NCI-H526 treated with DMSO at 0.1 percent for 48 hours (cell line): ENCODE measurements at places on chromosomes 3 and 15.

DNA sequence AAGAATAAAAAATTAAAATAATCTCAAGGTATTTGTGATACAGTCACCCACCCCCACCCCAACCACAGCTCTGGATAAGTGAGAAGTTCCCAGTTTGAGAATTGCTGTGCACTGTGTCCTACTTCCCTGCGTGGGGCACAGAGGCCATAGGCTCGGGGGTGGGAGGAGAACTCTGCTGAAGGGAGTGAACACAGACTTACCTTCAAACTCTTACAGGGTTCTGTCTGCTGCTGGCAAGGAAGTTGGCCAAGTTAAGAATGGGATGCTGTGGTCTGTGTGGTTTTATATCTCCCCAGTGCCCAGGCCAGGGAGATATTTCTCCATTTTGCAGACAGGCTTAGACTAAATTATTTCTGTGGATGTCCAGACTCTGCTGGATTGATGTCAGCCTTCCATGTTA lies 37.6 kb downstream of the SPTSSB start:
- no peak for DNase-seq

DNA sequence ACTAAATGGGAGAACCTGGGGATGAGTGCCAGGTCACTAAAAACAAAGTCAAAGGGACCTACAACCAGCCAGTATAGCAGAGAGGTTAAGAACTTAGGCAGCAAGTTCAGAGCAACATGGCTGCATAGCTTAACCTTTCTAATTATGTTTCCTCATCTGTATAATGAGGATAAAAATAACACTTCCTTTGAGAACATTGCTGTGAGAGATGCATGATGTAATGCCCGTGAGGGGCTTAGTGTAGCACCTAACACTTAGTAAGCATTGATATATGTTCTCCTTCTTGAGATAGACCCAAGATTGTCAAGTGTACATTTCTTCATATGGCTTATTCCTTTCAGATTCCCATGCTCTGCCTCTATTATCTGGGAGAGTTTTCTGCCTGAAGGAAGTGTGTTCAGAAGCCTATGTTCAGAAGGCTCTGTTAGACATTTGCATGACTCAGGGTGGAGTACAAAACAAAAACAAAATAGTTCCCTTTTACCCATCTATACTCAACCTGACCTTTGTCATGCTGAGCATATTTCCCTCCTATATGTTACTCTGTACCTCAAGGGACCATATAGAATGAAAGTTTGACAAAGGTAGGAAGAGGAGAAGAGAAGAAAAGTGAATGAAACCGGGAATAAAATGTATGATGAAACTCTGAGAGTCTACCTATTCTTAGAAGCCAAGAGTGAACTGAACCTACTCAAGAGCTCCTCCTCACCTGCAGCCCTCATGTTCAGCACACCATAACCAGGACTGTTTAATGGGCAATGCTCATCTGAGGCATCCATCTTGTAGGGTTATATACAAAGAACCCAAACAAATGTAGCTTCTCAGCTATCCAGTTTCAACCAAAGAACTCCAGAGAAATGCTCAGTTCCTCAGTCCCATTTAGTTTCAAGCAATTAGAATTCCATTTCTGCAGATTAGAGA lies 70.7 kb upstream of the KCNMB2 start:
- DNase-seq = no peak

DNA sequence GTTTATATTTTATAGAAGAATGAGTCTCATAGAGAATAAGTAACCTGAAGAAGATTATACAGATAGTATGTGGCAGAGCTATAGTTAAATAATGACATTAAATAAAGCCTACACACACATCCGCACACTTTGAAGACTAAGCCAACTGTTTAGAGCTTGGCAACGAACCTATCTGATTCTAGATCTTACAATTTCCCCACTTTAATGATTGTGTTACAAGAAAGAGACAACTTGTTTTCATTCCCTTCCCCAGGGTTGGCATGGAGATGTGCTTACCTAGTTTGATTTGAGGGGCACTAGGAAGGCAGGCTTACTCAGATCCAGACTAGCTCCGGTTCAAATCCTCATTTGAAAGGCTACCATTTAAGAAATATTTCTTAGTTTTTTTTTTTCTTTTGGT lies 61.9 kb upstream of the CBLB start:
- DNase-seq = no peak

- no peak for DNase-seq
Observed at GRCh38 chr15:78624651-78625590, 4.1 kb upstream of the CHRNA3 start.

- no peak for DNase-seq
Observed at GRCh38 chr3:72145506-72146380, 360.8 kb upstream of the PROK2 start.

- no peak for DNase-seq
Observed at GRCh38 chr3:48402281-48402732, 27.6 kb downstream of the PLXNB1 start.

GRCh38 chr3:15541371-15541770 lies 19.9 kb upstream of the COLQ start:
- DNase-seq = no peak

DNA sequence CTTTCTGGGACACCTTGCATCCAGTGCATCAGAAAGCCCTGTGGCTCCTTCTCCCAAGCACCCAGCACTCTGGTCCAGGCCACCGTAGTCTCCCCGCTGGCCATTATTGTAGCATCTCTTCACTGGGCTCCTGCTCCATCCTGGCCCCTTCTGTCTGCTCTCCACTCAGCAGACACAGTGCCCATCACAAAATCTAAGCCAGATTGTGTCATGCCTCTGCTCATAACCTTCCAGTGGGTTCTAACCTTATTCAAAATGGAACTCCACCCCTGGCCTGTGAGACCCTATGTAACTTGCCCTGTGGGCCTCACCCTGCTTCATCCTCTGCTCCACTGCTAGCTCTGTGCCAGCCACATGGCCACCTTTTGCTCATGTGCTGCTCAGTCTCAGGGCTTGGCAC lies 31.7 kb upstream of the PRR23E start:
- DNase-seq = no peak

GRCh38 chr15:39270934-39271333 lies 309.9 kb upstream of the THBS1 start:
- no peak for DNase-seq
